ENCODE measurements at places on chromosomes 13 and 19. TPM values are rescaled to one million over a fixed set of nuclear protein-coding genes. Genes with fewer than 3 reads are reported as not detected.

TSSK6 gene
- 1.7 TPM for polyA plus RNA-seq

ATCAY gene
- 0.01 TPM for polyA plus RNA-seq

FGF14 gene
- 0.01 TPM for polyA plus RNA-seq

UHRF1 gene
- polyA plus RNA-seq = 10.3 TPM

VMAC gene
- 3.3 TPM for polyA plus RNA-seq

ZIK1 gene
- 3.9 TPM for polyA plus RNA-seq

OR7C1 gene
- polyA plus RNA-seq = not detected

CALR3 gene
- not detected for polyA plus RNA-seq

KIR2DL1 gene
- polyA plus RNA-seq = not detected

BRSK1 gene
- polyA plus RNA-seq = 10.6 TPM

NAXD gene
- polyA plus RNA-seq = 29.1 TPM

ATP7B gene
- 1.9 TPM for polyA plus RNA-seq

PRKACA gene
- polyA plus RNA-seq = 35.4 TPM

ZNF560 gene
- polyA plus RNA-seq = 0.38 TPM

TFDP1 gene
- polyA plus RNA-seq = 99.8 TPM

NALCN gene
- polyA plus RNA-seq = 2.9 TPM
